CD4-positive, CD25-positive, alpha-beta regulatory T cell (primary cell): ENCODE measurements at places on chromosomes 11 and 22. TPM values are rescaled to one million over a fixed set of nuclear protein-coding genes. Genes with fewer than 3 reads are reported as not detected.

- H3K27ac ChIP-seq, result no peak overlapping the region
- peaks cover 6% of the 10 kb centered on the region for H3K27me3 ChIP-seq
- no peak for DNase-seq
- H3K4me1 ChIP-seq, result no peaks in the 10 kb centered on the region
- H3K36me3 ChIP-seq, result no peaks in the 10 kb centered on the region
Measured at GRCh38 chr22:29433856-29434255, 4.5 kb upstream of the RFPL1 start.

GRCh38 chr11:47177846-47178245 is 1.2 kb upstream of the ARFGAP2 start:
- no peaks in the 10 kb centered on the region for H3K27me3 ChIP-seq
- DNase-seq, result no peak
- peaks cover 16% of the 10 kb centered on the region for H3K36me3 ChIP-seq
- H3K4me1 ChIP-seq, result peaks cover 38% of the 10 kb centered on the region

Gene APLNR
- not detected for total RNA-seq

- no peaks in the 10 kb centered on the region for H3K27me3 ChIP-seq
- DNase-seq, result peak; percentile 40
- no peak overlapping the region for H3K27ac ChIP-seq
- no peak overlapping the region for H3K4me3 ChIP-seq
- no peaks in the 10 kb centered on the region for H3K4me1 ChIP-seq
- H3K36me3 ChIP-seq, result no peaks in the 10 kb centered on the region
Measured at GRCh38 chr11:31106968-31107576, 262.5 kb downstream of the DCDC1 start.

DNA sequence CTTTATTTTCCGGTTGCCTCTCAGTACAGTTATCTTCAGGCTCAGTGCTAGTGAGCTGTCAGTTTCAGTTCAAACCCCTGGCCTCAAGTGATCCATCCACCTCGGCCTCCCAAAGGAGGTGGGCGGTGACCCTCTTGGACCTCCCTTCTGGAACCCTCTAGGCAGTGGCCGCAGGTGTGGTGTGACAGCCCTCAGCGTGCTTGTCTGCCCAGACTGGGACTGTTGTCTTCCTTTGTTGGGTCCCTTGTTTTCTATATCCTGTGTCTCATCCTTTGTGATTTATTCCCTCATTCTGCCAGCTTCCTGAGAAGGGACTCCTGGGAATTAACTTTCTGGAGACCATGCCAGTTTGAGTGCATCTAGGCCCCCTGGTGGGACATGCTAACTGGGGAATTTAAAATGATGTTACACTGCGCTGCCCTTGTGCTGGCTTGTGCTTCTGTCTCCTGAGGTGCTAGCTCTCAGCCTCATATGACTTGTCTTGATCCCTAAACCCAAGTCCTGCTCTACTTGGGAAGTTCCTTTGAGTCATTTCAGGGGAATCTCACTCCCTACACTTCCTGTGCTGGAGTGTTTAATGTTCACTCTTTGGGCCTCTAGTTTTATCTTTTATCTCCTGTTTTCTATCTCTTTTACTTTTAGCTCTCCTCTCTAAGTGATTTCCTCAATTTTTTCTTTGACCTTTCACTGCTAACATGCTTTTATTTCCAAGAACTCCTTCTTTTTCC is 19.4 kb downstream of the MED15 start:
- peaks cover 41% of the 10 kb centered on the region for H3K36me3 ChIP-seq
- peaks cover 55% of the 10 kb centered on the region for H3K4me1 ChIP-seq
- H3K27ac ChIP-seq, result no peak overlapping the region

GRCh38 chr11:28132548-28132947 is 24.4 kb downstream of the METTL15 start:
- H3K4me1 ChIP-seq, result no peaks in the 10 kb centered on the region
- DNase-seq, result no peak
- H3K27ac ChIP-seq, result no peak overlapping the region
- no peak overlapping the region for H3K4me3 ChIP-seq
- H3K36me3 ChIP-seq, result no peaks in the 10 kb centered on the region
- H3K27me3 ChIP-seq, result no peaks in the 10 kb centered on the region

GRCh38 chr11:61587951-61588727 is 7.3 kb upstream of the SYT7 start:
- H3K27ac ChIP-seq, result no peak overlapping the region
- peak; percentile 19 for DNase-seq
- peaks cover 12% of the 10 kb centered on the region for H3K4me1 ChIP-seq
- H3K27me3 ChIP-seq, result peaks cover 3% of the 10 kb centered on the region

Gene MISFA
- 1.1 TPM for total RNA-seq
